ENCODE measurements at places on chromosomes 3 and 15. TPM values are rescaled to one million over a fixed set of nuclear protein-coding genes. Genes with fewer than 3 reads are reported as not detected.

Gene PIGBOS1
- total RNA-seq: 22.3 TPM

Gene AADACL2
- not detected for total RNA-seq

Gene SLC28A2
- total RNA-seq: not detected

Gene CPLX3
- not detected for total RNA-seq

Gene CFAP100
- not detected for total RNA-seq

Gene FAM81A
- total RNA-seq: 10.1 TPM

Gene SGO1
- total RNA-seq: 13.7 TPM

Gene TARS3
- total RNA-seq: 6.6 TPM
